ENCODE measurements at places on chromosomes 2 and 18. TPM values are rescaled to one million over a fixed set of nuclear protein-coding genes. Genes with fewer than 3 reads are reported as not detected.

GRCh38 chr2:106165561-106165960, 28.5 kb downstream of the UXS1 start:
- no peak overlapping the region for H3K4me3 ChIP-seq
- H3K4me1 ChIP-seq, result peaks cover 37% of the 10 kb centered on the region
- H3K27me3 ChIP-seq, result no peaks in the 10 kb centered on the region
- no peak for DNase-seq
- peaks cover 14% of the 10 kb centered on the region for H3K36me3 ChIP-seq

DNA sequence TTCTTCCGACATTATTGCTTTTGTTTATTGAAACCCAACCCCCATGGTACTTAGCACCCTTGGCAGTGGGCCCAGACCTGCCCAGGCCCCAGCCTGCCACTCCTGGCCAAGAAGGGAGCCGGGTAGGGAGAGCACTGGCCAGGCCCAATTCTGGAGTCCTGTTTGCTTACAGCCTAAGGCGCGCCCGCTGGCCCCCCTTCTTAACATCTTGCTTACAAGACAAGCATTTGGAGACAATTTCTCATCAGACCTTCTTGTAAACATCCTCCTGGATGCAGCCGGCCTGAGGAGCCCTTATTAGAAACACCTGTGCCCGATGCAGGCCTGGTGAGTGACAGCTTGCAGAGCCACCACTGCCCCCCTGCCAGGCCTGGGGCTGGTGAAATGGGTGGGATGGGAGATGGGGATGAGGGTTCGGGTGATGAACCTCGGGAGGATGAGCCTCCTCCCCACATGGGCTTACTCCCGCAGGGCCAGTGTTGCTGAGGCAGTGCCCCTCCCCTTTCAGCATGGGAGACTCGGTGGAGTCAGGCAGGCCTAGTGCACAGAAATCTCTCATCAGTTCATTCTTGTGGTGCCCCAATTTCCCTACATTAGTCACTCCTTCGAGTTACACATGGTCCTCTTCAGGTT, 217.5 kb downstream of the CYP26B1 start:
- H3K4me3 ChIP-seq, result no peak overlapping the region
- H3K36me3 ChIP-seq, result no peaks in the 10 kb centered on the region
- DNase-seq, result no peak
- no peaks in the 10 kb centered on the region for H3K4me1 ChIP-seq
- H3K27ac ChIP-seq, result no peak overlapping the region

TANK gene
- total RNA-seq, result 459 TPM

DNA sequence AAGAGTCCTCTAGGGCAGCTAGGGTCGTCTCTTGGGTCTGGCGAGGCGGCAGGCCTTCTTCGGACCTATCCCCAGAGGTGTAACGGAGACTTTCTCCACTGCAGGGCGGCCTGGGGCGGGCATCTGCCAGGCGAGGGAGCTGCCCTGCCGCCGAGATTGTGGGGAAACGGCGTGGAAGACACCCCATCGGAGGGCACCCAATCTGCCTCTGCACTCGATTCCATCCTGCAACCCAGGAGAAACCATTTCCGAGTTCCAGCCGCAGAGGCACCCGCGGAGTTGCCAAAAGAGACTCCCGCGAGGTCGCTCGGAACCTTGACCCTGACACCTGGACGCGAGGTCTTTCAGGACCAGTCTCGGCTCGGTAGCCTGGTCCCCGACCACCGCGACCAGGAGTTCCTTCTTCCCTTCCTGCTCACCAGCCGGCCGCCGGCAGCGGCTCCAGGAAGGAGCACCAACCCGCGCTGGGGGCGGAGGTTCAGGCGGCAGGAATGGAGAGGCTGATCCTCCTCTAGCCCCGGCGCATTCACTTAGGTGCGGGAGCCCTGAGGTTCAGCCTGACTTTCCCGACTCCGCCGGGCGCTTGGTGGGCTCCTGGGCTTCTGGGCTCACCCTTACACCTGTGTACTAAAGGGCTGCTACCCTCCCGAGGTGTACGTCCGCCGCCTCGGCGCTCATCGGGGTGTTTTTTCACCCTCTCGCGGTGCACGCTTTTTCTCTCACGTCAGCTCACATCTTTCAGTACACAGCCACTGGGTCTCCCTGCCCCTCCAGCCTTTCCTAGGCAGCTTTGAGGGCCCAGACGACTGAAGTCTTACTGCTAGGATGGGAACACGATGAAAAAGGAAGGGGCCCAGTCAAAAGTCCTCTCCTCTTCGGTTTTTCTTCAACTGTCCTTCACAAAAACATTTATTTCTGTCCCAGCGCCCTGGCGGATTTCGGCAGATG, 8.1 kb downstream of the SIX2 start:
- H3K36me3 ChIP-seq, result no peaks in the 10 kb centered on the region
- DNase-seq, result no peak
- peaks cover 71% of the 10 kb centered on the region for H3K27me3 ChIP-seq
- no peak overlapping the region for H3K27ac ChIP-seq
- H3K4me3 ChIP-seq, result no peak overlapping the region

DNA sequence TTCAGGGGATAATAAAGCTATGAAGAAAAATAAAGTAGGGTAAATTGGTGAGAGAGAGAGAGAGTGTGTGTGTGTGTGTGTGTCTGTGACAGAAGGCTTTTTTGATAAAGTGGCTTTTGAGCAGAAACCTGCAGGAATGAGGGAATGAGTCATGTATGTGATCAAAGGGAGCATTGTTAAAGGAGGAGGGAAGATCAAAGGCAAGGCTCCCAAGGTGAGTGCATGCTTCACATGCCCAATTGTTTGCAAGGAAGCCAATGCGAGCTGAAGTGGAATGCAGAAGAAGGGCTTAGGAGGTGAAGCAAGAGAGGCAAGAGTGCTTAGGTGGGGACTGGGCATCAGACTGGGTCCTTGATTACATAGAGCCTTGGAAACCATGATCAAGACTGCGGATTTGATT, 96.8 kb downstream of the DNAH6 start:
- H3K27me3 ChIP-seq, result peaks cover 7% of the 10 kb centered on the region
- H3K4me3 ChIP-seq, result no peak overlapping the region
- no peak for DNase-seq
- H3K36me3 ChIP-seq, result peaks cover 4% of the 10 kb centered on the region
- no peak overlapping the region for H3K27ac ChIP-seq

DNA sequence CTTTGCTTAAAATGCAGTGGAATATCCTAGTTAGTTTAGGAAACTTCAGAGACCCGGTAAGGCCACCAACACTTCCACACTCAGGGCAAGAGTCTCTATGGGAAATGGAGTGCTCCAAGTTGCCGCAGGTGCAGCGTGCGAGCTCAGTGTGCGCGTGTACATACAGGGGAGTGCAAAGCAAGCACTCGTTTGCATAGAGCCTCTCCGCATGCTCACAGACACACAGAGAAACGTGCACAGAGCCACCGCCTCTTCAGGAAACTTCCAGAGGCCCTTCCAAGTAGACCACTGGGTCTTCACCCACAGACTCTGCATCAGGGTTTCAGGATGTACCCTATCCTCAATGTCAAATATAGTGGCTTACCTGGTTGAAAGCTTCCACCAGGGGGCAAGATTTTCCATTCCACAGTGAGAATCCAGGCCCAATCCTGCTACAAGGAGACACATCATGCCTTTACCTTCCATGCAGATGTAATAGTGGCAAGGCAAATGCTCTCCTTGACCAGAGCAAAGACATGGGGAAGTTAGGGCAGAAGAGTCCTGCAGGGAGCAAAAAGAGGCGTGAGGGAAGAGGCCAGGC, 513.0 kb upstream of the MYT1L start:
- H3K4me3 ChIP-seq, result no peak overlapping the region
- DNase-seq, result no peak
- H3K27ac ChIP-seq, result no peak overlapping the region

UGP2 gene
- total RNA-seq, result 85.9 TPM

GRCh38 chr2:151051574-151052220, 210.0 kb downstream of the RBM43 start:
- no peaks in the 10 kb centered on the region for H3K4me1 ChIP-seq
- H3K36me3 ChIP-seq, result no peaks in the 10 kb centered on the region
- no peak for DNase-seq
- H3K27me3 ChIP-seq, result peaks cover 23% of the 10 kb centered on the region
- H3K27ac ChIP-seq, result no peak overlapping the region

DNA sequence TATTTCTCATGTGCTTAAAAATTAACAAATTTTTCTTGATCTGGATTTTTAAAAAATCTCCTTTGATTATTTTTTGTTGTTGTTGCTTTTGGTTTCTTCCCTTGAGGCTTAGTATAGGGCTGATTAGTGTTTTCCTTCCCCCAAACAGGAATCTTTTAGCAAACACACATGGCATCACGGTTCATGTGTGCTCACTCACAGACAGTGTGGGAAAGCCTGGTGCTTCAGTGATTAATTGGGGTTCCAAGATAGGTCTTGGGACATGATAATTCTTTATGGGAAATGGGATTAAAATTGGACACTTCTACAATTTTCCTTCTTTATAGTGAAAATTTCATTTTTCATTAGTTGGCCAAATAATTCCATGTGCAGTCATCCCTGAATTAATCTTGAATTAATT, 153.9 kb upstream of the SOX11 start:
- H3K27me3 ChIP-seq, result no peaks in the 10 kb centered on the region
- no peak overlapping the region for H3K27ac ChIP-seq
- no peak overlapping the region for H3K4me3 ChIP-seq
- peaks cover 4% of the 10 kb centered on the region for H3K36me3 ChIP-seq
- H3K4me1 ChIP-seq, result no peaks in the 10 kb centered on the region

DNA sequence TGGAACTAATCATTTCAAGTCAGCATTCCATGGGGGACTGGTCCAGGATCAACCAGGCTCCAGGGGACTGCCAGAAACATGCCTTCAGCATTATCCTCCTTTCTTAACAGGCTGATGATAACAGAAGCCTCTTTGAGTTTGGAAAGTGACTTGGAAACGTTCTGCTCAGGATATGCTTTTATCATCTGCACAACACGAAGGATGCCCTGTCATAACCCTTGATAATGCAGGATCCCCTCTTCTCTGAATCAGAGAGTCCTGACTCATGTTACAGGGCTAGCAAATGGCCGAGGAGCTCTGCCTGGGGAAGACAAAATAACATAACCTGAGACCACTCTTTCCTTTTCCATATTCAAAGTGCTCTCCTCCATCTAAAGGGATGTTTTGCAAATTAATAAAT, 6.7 kb downstream of the SCYGR3 start:
- no peaks in the 10 kb centered on the region for H3K36me3 ChIP-seq
- peaks cover 39% of the 10 kb centered on the region for H3K27me3 ChIP-seq
- H3K27ac ChIP-seq, result no peak overlapping the region
- no peak for DNase-seq
- H3K4me3 ChIP-seq, result no peak overlapping the region
- peaks cover 3% of the 10 kb centered on the region for H3K4me1 ChIP-seq

SRD5A2 gene
- not detected for total RNA-seq

ADD2 gene
- total RNA-seq, result 2.3 TPM

DNA sequence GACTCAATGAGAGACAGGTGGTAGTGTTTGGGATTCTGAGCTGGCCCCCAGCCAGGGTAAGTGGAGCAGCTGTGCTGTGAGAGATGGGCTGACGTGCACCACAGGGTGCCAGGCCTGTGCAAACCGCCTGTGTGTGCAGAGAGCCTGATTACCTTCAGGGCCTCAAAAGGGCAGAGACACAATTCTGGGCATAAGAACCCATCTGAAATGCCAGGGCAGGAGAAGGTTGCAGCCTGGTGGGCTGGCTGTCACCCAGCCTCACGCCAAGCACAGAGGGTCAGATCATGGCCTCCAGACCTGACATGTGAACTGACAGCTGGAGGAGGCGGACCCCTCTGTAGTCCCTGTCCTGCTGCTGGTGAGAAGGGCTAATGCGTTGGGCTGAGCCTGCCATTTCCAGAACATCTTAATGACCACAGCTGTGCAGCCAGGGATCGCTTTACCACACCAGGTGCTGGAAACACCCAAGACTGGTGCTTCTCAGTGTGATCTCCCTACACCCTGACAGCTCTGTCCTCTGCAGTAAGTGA, 100.9 kb downstream of the ARL4C start:
- no peaks in the 10 kb centered on the region for H3K27me3 ChIP-seq
- DNase-seq, result no peak
- no peak overlapping the region for H3K4me3 ChIP-seq

DNA sequence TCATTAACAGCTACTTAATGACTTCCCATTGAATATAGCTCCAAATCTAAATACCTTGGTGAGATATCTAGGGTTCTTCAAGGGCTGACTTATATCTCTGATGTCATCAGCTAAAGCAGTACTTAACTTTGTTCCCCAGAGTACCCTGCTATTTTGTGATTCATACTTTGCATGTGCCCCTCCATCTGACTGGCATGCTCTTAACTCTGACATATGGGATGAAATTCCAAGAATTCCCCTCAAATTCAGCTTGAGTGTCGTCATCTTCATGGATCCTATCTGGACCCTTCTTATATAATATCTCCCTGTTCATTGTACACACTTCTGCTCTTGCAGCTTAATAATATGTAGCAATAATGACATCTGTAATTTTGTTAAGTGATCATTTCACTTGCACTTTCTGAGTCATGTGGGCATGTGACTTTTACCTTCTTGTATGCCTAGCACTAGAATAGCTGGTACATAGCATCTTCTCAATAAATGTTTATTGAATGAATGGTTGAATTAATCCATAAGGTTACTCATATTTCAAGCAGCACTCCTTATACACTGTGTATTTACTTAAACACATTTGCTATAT, 172.9 kb downstream of the WDR7 start:
- no peak overlapping the region for H3K27ac ChIP-seq
- DNase-seq, result no peak
- no peak overlapping the region for H3K4me3 ChIP-seq
- H3K4me1 ChIP-seq, result peaks cover 17% of the 10 kb centered on the region

DNA sequence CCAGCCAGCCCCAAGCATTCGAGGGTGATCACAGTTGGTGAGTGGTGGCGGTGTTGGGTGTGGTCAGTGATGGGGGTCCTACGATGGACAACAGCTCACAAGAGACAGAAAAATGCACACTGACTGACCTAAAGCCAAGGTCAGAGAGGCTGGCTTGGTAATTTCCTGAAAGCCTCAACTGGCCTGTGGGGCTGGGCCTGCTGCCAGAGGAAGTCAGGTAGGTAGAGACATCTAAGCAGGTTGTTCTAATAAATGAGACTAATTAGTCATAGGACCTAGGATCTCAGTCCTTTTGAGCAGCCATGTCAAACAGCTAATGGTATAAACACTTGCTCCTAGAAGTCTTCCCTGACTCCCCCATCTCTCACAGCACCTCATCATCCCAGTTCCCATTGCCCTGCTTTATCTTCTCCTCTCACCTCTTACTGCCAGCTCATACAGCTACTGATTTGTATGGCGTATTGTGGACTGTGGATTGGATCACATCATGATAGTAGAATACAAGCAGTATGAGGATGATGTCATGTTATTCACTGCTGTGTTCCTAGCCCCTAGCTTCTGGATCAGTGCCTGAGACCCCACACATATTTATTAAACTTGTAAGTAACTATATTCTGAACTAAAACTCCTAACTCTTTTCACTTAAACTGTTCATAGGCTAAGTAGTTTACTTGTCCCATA, 262.9 kb upstream of the KLHL29 start:
- H3K27me3 ChIP-seq, result no peaks in the 10 kb centered on the region
- H3K4me3 ChIP-seq, result no peak overlapping the region
- DNase-seq, result no peak
- no peaks in the 10 kb centered on the region for H3K4me1 ChIP-seq

- no peak for DNase-seq
- no peak overlapping the region for H3K27ac ChIP-seq
- H3K4me1 ChIP-seq, result peaks cover 28% of the 10 kb centered on the region
- no peak overlapping the region for H3K4me3 ChIP-seq
- no peaks in the 10 kb centered on the region for H3K27me3 ChIP-seq
- H3K36me3 ChIP-seq, result peaks cover 7% of the 10 kb centered on the region
These were observed 14.3 kb upstream of the TRIB2 start for GRCh38 chr2:12702168-12703121.

- no peak overlapping the region for H3K4me3 ChIP-seq
- DNase-seq, result no peak
- H3K27ac ChIP-seq, result no peak overlapping the region
These were observed 100.1 kb upstream of the PARD3B start for GRCh38 chr2:204445149-204445548.
